Purkinje cell (primary cell): ENCODE measurements at places on chromosomes 5 and 9. TPM values are rescaled to one million over a fixed set of nuclear protein-coding genes. Genes with fewer than 3 reads are reported as not detected.

Gene MRNIP
- polyA plus RNA-seq = 36.5 and 43.1 TPM in 2 replicates

Gene PROB1
- polyA plus RNA-seq = not detected in 2 replicates

Gene NDOR1
- 0.10 and 0.11 TPM in 2 replicates for polyA plus RNA-seq

Gene ZFR
- 80.8 and 84.8 TPM in 2 replicates for polyA plus RNA-seq

Gene ERAP2
- 0.88 TPM in 1 of 2 replicates, not detected in the other for polyA plus RNA-seq

Gene ACSL6
- 86.4 and 90.7 TPM in 2 replicates for polyA plus RNA-seq

Gene FCN1
- not detected in 2 replicates for polyA plus RNA-seq

Gene NMUR2
- 1.6 TPM in 1 of 2 replicates, not detected in the other for polyA plus RNA-seq

Gene ARL14EPL
- not detected in 2 replicates for polyA plus RNA-seq

Gene PLPPR1
- polyA plus RNA-seq = 1.2 and 4.3 TPM in 2 replicates

Gene PGM5
- 0.39 and 0.67 TPM in 2 replicates for polyA plus RNA-seq

Gene KLF9
- polyA plus RNA-seq = 31.0 and 35.3 TPM in 2 replicates

Gene UCK1
- 0.89 and 3.2 TPM in 2 replicates for polyA plus RNA-seq

Gene PCA3
- 0.66 and 3.6 TPM in 2 replicates for polyA plus RNA-seq

Gene SMIM27
- polyA plus RNA-seq = 42.3 and 74.6 TPM in 2 replicates

Gene MYORG
- polyA plus RNA-seq = 1.4 and 1.7 TPM in 2 replicates

Gene CARTPT
- polyA plus RNA-seq = 5.1 TPM in 1 of 2 replicates, not detected in the other

Gene TGFBR1
- polyA plus RNA-seq = 3.1 and 4.2 TPM in 2 replicates

Gene DNLZ
- polyA plus RNA-seq = 0.62 and 1.5 TPM in 2 replicates
